ENCODE measurements at places on chromosomes 13 and 19. TPM values are rescaled to one million over a fixed set of nuclear protein-coding genes. Genes with fewer than 3 reads are reported as not detected.

Gene BRCA2
- polyA plus RNA-seq: 2.1 TPM

Gene RAB20
- 14.8 TPM for polyA plus RNA-seq

Gene ZNF560
- polyA plus RNA-seq: not detected

Gene SLITRK5
- polyA plus RNA-seq: 0.42 TPM

Gene PRTN3
- 3.1 TPM for polyA plus RNA-seq

Gene PSG5
- polyA plus RNA-seq: not detected

Gene ZNF565
- polyA plus RNA-seq: 0.89 TPM

Gene UQCR11
- polyA plus RNA-seq: 209 TPM

Gene B3GNT8
- 0.67 TPM for polyA plus RNA-seq

Gene ADGRE2
- 3.7 TPM for polyA plus RNA-seq

Gene TBXA2R
- polyA plus RNA-seq: 0.80 TPM

Gene GAPDHS
- 0.47 TPM for polyA plus RNA-seq

Gene PTOV1
- 147 TPM for polyA plus RNA-seq

Gene ZBTB32
- polyA plus RNA-seq: 0.17 TPM

Gene RNF113B
- not detected for polyA plus RNA-seq

Gene CGB8
- polyA plus RNA-seq: 0.09 TPM

Gene LILRA1
- not detected for polyA plus RNA-seq

Gene GATAD2A
- polyA plus RNA-seq: 54.9 TPM

Gene NLRP9
- polyA plus RNA-seq: not detected

Gene OR4F17
- polyA plus RNA-seq: not detected

Gene CYP2S1
- polyA plus RNA-seq: 97.9 TPM

Gene ZNF285
- 0.50 TPM for polyA plus RNA-seq

Gene DNAJC15
- 21.8 TPM for polyA plus RNA-seq

Gene SIGLECL1
- not detected for polyA plus RNA-seq

Gene KIRREL2
- polyA plus RNA-seq: 3.3 TPM

Gene POU4F1
- 0.09 TPM for polyA plus RNA-seq

Gene VSTM2B
- 1.6 TPM for polyA plus RNA-seq

Gene FPR1
- 0.11 TPM for polyA plus RNA-seq
